ENCODE measurements at places on chromosomes 5 and 9. TPM values are rescaled to one million over a fixed set of nuclear protein-coding genes. Genes with fewer than 3 reads are reported as not detected.

DNA sequence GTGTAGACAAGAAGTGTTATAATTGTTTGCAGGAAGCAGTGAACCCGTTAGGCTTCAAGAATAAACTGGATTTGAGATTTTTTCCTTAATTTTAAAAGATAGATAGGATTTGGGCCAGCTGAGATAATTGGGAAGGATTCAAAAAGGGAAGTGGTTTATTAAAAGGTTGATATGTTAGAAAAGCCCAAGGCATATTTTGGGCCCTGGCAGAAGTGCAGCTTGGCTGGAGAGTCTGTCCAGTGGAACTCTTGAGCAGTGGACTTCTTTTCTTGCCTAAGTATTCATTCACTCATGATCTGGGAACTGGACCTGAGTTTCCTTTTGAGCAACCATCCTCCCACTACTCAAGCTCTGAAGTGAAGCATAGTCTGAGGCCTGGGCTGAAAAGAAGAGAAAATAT is 433.4 kb downstream of the ZSWIM6 start:
- H3K4me1 ChIP-seq, result no peaks in the 10 kb centered on the region
- no peak overlapping the region for H3K4me3 ChIP-seq
- DNase-seq, result no peak
- no peaks in the 10 kb centered on the region for H3K27me3 ChIP-seq
- no peak overlapping the region for H3K27ac ChIP-seq
- H3K36me3 ChIP-seq, result no peaks in the 10 kb centered on the region

DNA sequence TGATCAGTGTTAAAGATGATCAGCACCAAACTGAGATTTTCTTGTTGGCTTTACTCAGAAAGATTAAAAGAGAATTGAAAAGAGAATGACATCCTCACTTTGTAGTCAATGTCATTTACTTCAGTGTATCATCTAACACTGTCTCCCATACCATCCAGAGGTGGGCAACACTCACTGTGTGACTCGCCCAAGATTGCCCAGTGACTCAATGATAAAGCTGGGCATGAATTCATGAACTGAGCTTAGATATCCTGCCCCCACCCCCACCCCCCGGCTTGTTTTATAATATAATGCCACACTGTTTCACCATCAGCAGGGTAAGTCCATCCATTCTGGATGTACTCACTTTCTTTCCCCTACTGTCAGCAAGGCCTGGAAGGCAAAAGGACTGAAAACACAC is 242.2 kb downstream of the FAM114A2 start:
- H3K27ac ChIP-seq, result no peak overlapping the region
- H3K27me3 ChIP-seq, result no peaks in the 10 kb centered on the region
- no peaks in the 10 kb centered on the region for H3K36me3 ChIP-seq
- no peak for DNase-seq
- no peaks in the 10 kb centered on the region for H3K4me1 ChIP-seq

- peak; percentile 90 for DNase-seq
- no peaks in the 10 kb centered on the region for H3K27me3 ChIP-seq
- H3K4me3 ChIP-seq, result peak overlapping the region; percentile 75
- H3K36me3 ChIP-seq, result no peaks in the 10 kb centered on the region
- H3K4me1 ChIP-seq, result peaks cover 36% of the 10 kb centered on the region
Observed at GRCh38 chr9:120928483-120929228, 2.1 kb upstream of the TRAF1 start.

The DMRTA1 gene
- 4.3 TPM for total RNA-seq

The GLRA1 gene
- total RNA-seq, result not detected

The ANXA2R gene
- 3.5 TPM for total RNA-seq

The GMCL2 gene
- not detected for total RNA-seq

Data from osteoblast (primary cell).